ENCODE measurements at places on chromosomes 7 and 10. TPM values are rescaled to one million over a fixed set of nuclear protein-coding genes. Genes with fewer than 3 reads are reported as not detected.

Gene FAM13C
- 0.85 TPM for total RNA-seq

Gene ADIRF
- total RNA-seq = 110 TPM

Gene TEX36
- not detected for total RNA-seq

Gene PLEKHA1
- 12.7 TPM for total RNA-seq

Gene KNDC1
- total RNA-seq = 0.57 TPM

Gene FOXL3
- total RNA-seq = not detected

Gene NAMPT
- total RNA-seq = 275 TPM

Gene CCDC172
- not detected for total RNA-seq

Gene ADO
- total RNA-seq = 17.7 TPM

Gene DYDC1
- total RNA-seq = not detected

All from smooth muscle cell of bladder (primary cell).